ENCODE measurements at places on chromosomes 16 and 17.

DNA sequence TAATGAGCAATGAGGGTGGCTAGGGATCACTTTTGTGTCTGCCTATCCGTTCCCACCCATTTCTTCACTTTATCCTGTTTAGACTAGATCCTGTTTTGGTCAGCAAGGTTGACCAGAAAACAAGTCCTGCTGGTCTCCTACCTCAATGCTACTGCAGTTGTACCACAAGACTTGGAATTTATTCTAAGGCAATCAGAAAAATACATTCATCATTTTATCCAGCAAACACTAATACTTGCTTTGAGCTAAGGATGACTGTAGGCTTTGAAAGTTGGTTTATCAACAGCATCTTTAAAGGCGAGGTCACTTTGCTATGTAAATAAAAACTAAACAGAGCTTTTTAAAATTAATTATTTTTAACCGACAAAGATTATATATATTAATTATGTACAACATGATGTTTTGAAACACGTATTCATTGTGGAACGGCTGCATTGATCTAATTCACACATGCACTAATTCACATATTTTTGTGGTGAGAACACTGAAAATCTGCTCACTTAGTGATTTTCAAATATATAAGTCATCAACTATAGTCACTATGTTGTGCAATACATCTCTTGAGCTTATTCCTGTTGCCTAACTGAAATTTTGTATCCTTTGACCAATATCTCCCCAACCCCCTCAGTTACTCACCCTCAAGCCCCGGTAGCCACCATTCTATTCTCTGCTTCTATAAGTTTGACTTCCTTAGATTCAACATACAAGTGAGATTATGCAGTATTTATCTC lies 125.9 kb upstream of the HS3ST3A1 start:
- ATAC-seq: no peak

DNA sequence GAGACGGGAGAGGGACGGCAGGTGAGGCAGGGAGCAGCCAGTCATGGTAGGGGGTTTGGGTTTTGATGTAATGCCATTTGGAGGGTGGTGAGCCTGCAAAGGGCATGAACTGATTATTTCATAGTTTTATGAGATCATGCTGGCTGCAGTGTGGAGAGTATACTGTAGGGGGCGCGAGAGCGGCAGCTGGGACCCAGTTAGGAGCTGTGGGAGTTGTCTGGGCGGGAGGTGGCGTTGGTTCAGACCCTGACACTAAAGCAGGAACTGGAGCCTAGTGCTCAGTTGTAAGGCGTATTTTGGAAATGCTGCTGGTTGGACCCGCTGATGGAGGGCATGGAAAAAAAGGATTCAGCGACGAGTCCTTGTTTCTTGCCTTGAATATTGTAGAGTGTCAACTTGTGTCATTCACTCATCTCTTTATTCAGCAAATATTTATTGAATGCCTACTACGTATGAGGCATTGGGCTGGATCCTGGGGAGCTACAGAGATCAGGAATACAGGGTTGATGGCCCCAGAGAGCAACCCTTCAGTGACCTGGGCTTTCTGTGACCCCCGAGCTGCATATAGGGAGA lies 23.7 kb upstream of the KDM8 start:
- ATAC-seq: peak; percentile 95

DNA sequence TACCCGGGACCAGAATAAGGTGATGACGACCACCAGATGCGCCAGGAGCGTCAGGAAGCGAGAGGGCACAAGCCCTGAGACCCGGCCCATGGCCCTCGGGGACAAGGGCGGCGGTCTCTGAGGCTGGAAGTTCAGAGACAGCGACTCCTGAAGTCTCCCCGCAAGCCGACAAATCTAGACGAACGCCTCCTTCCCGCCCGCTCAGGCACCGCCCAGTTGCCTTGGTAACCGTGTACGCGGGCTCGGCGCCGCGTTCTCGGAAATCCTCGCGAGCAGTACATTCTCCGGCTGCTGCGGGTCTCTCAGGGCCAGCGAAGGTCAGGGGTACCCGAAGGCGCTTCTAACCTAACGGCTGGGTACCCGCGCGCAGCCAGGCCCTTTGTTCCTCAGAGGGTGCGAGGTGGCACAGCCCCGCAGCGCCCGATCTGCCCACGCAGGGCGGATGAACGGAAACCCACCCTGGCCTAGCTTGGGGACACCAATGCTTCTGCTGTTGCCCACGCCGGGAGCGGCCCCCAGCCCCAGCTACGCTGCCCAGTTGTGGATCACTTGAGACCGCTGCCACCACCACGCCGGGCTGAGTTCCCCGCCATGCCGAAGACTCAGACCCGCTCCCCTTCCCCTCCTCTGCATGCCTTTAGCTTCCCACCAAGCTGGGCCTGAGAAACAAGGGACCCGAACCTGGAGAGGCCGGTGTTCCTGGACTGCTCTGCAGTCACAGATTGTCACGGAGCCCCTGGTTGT lies at the start of gene TMEM107:
Gene TMEM107 (minus strand): TSS at position 184 of the 744 bp plus-strand sequence. CDS start 94 bp downstream, at position 90.
- ATAC-seq: peak; percentile 76

- ATAC-seq: peak; percentile 46
Measured at GRCh38 chr17:4161192-4161966, 18.4 kb downstream of the CYB5D2 start.

GRCh38 chr16:51916231-51916630 lies 630.7 kb downstream of the TOX3 start:
- ATAC-seq: no peak

- ATAC-seq: no peak
Measured at GRCh38 chr16:88805887-88806393, 2.4 kb downstream of the CDT1 start.

DNA sequence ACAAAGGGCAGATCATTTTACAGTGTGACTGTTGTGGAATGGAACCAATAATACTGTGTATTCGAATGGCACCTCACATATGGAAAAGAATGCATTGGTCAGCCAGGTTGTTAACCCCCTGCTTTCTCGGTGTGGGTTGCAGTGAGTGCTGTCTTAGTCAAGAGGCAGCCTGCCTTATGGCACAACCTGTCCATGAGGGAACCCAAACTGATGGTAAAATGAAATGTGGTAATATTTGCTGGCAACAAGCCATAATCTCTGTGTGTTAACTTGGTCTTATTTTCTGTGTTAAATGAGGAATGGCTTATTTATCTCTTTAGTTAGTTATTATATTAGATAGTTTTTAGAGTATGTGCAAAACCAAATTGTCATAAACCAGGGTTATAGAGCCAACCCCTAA lies 81.6 kb downstream of the TMC6 start:
- no peak for ATAC-seq

DNA sequence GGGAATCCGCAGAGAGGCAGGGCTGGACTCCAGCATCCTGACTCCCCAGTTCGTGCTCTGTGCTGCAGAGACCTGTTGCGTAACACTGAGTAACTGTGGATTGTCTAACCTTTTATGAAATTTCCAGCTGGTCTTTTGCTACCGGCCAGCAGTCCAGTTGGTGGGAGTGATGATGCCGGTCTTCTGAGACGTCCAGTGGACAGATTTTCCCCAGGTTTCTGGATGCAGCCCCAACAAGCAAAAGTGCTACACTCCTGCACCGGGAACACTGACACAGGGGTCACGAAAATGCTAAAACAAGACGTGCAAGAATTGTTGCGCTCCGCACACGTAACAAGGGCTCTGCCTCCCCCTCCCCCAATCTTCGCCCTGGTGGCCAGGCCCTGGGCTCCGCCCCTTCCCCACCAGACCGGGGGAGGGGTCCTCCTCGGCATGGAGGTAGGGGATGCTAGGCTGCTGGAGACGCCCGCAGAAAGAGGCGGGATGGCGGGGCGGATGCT lies 701 bp upstream of the MRC2 start:
- ATAC-seq: peak; percentile 73

- ATAC-seq: no peak
Measured at GRCh38 chr16:17063201-17064139, 407.3 kb downstream of the XYLT1 start.

DNA sequence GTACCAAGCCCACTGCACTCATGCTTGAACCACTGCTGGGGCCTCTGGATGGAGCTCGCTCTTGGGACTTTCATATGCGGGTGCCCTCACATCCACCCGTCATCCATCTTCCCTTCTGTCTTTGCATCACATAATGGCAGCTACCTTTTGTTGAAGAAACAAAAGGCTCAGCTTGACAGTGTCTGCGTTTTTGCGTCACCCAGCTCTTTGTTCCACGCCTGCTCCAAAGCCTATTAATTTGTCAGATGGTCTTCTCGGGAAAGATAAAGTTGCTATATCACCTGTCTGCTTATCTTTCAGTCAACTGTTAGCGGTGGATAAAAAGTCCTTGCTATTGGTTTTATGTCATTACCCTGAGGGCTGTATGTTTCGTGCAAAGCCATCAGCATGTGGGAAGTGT lies 18.1 kb upstream of the BCO1 start:
- ATAC-seq: no peak

GRCh38 chr17:10605221-10605783 lies 51.8 kb downstream of the MYH3 start:
- no peak for ATAC-seq

DNA sequence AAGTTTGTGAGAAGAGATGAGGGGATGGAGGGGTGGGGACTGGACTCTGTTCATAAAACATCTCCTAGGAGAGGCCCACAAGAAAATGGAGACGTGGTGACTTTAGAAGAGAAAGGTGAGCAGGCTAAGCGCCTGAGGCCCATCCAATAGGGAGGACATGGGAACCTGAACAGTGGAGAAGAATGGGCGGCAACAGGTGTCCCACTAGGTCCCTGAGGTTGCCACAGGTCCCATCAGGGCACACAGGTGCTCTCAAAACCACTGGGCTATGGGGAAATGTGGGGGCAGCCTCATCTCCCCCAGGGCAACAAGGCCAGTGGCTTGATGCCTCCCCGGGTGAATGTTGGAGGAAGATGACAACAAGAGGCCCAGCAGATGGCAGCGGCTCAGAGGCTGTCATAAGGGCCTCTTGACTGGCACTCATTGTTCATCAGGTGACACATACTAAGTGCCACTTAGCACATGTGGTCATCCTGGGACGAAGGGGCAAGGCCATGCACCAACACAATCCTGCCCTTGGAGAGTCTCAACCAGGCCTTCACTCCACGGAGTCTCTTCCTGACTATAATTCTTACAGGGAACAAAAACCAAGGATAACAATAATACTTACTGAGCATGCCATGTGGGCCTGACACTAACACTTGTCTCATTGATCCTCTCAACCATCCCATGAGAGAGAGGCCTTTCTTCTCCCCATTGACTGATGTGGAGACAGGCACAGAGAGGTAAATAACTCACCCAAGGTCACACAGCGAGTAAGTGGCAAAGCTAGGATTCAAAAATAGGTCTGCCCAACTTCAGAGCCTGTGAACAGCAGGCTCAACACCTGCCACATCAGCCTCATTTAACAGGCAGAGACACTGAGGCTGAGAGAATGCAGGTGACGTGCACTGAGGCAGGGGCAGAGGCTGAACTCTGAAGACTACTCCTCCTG lies 38.0 kb downstream of the CUEDC1 start:
- ATAC-seq: no peak

- no peak for ATAC-seq
Measured at GRCh38 chr17:73315471-73315870, 3.7 kb upstream of the CDC42EP4 start.

DNA sequence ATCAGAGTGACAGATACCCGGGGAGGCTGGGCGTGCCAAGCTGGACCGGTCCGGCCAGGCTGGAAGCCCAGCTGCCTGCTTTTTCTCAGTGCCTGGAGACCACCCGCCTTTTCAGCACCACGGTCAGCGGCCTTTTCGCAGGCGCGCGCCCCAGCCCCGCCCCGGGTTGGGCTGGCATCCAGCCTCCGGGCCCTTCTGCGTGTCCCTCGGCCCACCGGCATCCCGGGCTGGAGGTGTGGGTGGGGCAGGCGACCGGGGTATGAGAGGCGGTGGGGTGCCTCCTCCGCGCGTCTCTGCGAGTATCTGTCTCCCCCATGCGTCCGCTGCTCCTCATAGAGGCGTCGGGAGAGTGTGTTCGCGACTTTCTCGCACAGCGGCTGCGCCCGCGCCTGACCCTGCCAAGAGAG lies 102.5 kb downstream of the MRM1 start:
- no peak for ATAC-seq
